ENCODE measurements at places on chromosomes 6 and 20. TPM values are rescaled to one million over a fixed set of nuclear protein-coding genes. Genes with fewer than 3 reads are reported as not detected.

DNA sequence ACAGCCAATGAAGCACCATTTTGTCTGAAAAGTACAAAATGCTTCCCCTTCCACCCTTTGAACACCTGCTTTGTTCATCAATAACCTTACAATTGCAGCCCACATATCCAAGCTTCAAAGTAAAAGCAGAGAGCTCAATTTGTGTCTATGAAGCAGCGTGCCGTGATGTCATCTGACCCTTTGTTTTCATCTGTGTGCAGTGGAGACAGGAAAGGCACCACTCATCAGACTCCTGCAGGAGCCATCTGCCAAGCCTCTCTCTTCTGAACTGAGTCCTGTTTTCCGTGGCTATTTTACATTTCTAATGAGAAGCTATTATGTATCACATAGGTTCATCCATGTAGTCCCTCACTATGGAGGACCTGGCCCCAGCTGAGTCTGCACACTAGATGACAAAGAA, 7.5 kb upstream of the LY86 start:
- DNase-seq, result no peak

DNA sequence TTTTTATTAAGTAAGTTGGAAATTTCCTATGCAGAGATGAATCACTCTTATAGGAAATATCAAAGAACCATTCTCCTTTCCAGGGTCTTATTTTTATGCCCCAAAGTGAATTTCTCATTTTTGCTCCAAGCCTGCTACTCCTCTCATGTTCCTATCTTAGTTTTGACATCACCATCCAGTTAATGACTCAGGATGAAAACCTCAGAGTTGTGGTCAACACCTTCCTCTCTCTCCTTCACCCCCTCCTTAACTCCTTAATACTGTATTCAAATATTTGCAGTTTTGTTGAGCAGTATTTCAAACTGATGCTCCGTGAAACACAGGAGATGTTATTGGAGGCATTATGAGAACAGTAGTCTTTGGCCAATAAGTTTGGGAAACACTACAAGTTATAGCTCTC, 64.1 kb downstream of the NRN1 start:
- DNase-seq, result peak; percentile 72

Gene FNDC1
- 34.2 TPM for total RNA-seq

DNA sequence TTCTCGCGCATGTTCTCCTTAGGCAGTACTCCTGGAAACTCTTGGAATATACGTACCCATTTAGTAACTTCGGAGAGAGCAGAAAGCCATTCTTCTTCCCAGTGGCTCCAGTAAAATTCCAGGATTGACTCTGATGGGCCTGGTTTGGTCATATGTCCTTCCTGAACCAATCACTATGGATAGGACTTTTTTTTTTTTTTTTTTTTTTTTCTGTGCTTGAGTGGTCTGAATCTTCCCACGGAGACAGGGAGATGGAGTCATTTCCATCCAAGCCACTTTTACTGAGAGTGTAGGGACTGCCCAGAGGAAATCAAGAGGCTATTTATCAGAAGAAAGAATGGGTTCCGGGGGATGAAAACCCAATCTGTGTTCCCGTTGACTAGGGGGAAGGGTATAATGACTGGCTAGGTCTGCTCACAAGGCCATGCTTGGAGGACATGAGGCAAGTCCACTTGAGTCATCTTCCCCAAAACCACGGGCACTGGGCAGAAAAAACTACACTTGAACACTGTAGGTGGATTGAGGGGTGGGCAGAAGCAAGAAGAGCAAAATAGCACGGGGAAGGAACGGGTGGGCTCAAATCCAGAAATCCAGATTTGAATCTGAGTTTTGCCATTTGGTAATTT, 35.4 kb upstream of the MRPS18A start:
- DNase-seq, result no peak

- DNase-seq, result peak; percentile 87
Measured at GRCh38 chr6:113120582-113121285, 736.4 kb upstream of the MARCKS start.

- no peak for DNase-seq
Measured at GRCh38 chr20:15220009-15220656, 882.7 kb upstream of the FLRT3 start.

Gene TPD52L1
- 22.7 TPM for total RNA-seq

Gene FAM83C
- total RNA-seq, result not detected

- DNase-seq, result peak; percentile 17
Measured at GRCh38 chr20:63139356-63139755, 76.6 kb downstream of the YTHDF1 start.

Data from osteoblast (primary cell).